Activated CD4-positive, alpha-beta T cell treated with anti-CD3 and anti-CD28 coated beads for 36 hours (primary cell): ENCODE measurements at places on chromosomes 2 and 18.
A peak's percentile ranks its signal among the peaks of the same experiment; 100 is the strongest.

DNA sequence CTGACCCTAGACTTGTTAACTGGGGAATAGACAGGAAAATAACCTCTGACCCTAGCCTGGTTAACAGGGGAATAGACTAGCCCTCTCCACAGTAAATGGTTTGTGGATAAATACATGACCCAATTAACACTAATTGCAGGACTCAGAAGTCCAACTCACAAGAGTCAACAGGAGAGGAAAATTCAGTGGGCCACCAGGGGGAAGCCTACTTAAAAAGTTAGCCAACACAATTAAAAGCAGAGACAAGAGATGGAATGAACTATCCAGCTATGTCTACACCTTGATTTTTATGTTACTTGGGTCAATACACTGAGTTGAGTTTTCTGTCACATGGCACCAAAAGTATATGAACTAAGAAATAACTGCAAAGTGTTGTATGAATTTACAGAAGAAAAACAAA is 158.8 kb upstream of the SLC39A10 start:
- DNase-seq: peak; percentile 68

DNA sequence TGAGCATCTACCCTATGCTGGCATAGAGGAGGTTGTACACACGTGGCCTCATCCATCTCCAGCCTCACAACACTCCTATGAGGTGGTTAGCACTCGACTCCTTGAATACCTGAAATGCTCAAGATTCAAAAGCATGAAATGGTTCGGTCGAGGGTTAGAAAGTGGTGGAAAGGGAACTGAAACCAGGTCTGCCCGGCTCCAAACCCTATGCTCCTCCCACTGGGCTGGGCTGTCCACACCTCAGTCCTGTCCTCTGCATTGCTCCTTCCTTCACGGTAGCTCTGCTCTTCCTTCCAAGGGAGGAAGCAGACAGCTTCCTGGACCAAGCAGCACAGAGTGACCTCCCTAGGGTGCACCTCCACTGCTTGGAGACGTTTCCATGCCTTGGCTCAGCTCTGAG is 565.2 kb upstream of the ID2 start:
- no peak for DNase-seq

GRCh38 chr18:22494771-22495170 is 77.1 kb upstream of the CTAGE1 start:
- DNase-seq: no peak

DNA sequence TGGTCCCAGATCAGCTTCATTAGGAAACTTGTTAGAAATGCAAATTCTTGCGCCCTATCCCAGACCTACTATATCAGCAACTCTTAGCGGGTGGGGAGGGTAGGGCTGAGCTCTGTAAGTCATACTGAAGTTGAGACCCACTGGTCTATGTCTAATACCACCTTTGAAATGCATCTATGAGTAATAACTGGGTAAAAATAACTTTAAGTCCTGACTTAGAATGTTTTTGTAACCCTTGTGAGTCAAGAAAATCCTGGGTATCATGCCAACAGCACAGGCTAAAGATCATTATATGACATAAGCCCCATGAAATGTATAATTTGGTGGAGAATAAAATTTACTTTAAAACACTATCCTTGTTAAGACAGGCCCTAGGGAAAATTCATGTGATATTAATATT is 41.4 kb downstream of the PRKD3 start:
- DNase-seq: no peak

GRCh38 chr2:86158286-86158685 is 37.0 kb downstream of the IMMT start:
- no peak for DNase-seq

GRCh38 chr2:119823734-119824334 is 64.1 kb downstream of the PTPN4 start:
- DNase-seq: peak; percentile 56

- DNase-seq: no peak
Observed at GRCh38 chr18:62847081-62847480, 131.7 kb downstream of the PHLPP1 start.

GRCh38 chr2:7118606-7119131 is 201.5 kb downstream of the RNF144A start:
- no peak for DNase-seq

GRCh38 chr18:10727477-10727876 is 201.7 kb downstream of the NAPG start:
- no peak for DNase-seq

GRCh38 chr2:124888431-124888830 is 863.3 kb downstream of the CNTNAP5 start:
- DNase-seq: no peak

GRCh38 chr2:47056374-47056773 is 98.7 kb downstream of the STPG4 start:
- DNase-seq: no peak

DNA sequence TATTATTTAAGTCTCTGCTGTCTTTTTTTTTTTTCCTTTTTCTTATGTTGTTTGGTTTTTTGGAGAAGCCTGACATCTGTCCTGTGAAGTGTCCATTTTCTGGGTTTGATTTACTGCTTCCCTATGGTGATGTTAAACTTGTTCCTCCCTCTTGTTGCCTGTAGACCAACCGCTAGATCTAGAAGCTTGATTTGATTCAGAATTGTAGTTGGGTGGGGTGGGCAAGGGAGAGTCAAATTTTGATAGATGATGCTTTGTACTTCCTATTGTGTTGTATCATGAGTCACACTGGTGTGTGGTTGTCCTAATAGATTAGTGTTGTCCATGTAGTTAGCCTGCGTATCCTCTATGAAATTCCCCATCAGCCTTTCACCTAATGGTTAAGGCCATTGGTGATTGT is 35.4 kb downstream of the CAB39 start:
- DNase-seq: peak; percentile 30

- DNase-seq: no peak
Observed at GRCh38 chr2:100603948-100604633, 41.3 kb downstream of the PDCL3 start.
